ENCODE measurements at places on chromosomes 12 and 14.

- no peak for DNase-seq
Measured at GRCh38 chr12:6322352-6322751, 11.9 kb downstream of the PLEKHG6 start.

GRCh38 chr12:24678436-24678835, 270.5 kb downstream of the BCAT1 start:
- DNase-seq: no peak

GRCh38 chr14:24426912-24427536, 2.4 kb downstream of the CBLN3 start:
- DNase-seq: no peak

DNA sequence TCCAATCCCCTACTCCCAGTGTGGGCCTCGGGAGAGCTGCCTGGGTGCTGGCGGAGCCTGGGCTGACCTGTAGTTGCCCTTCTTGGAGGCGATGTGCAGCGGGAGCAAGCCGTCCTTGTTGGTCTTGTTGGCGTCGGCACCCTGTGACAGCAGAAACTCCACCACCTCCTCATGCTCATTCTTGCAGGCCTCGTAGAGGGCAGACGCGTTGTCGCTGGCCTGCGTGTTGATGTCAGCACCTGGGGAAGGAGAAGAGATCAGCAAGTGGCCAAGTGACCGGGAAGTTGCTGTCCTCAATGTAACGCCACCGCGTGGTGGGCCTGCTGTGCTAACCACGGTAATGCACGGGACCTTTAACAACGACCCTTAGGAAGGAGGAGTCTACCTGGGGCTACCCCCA, 20.1 kb downstream of the FAM181A start:
- no peak for DNase-seq

GRCh38 chr12:128518644-128519043, 251.7 kb downstream of the TMEM132C start:
- DNase-seq: no peak

Measured in activated effector memory CD4-positive, alpha-beta T cell treated with Interleukin-2 at 50 U/mL for 16 hours (primary cell).